ENCODE measurements at places on chromosomes 16 and 17. TPM values are rescaled to one million over a fixed set of nuclear protein-coding genes. Genes with fewer than 3 reads are reported as not detected.

The GPRC5C gene
- total RNA-seq, result 41.6 TPM

The RHOT2 gene
- 188 TPM for total RNA-seq

The IL17C gene
- total RNA-seq, result not detected

The PLA2G10 gene
- not detected for total RNA-seq

The CDC42EP4 gene
- total RNA-seq, result 121 TPM

The CMTM4 gene
- total RNA-seq, result 14.2 TPM

The ARL5C gene
- total RNA-seq, result not detected

The PDPR gene
- 38.4 TPM for total RNA-seq

The FAM83G gene
- 4.5 TPM for total RNA-seq

The LGALS9 gene
- 27.1 TPM for total RNA-seq

- no peak for DNase-seq
These were observed 17.3 kb upstream of the MRPS23 start for GRCh38 chr17:57867126-57867525.

GRCh38 chr17:17824119-17824782, 12.5 kb downstream of the SREBF1 start:
- DNase-seq, result no peak

GRCh38 chr17:60641810-60642220, 35.8 kb upstream of the BCAS3 start:
- DNase-seq, result peak; percentile 75

DNA sequence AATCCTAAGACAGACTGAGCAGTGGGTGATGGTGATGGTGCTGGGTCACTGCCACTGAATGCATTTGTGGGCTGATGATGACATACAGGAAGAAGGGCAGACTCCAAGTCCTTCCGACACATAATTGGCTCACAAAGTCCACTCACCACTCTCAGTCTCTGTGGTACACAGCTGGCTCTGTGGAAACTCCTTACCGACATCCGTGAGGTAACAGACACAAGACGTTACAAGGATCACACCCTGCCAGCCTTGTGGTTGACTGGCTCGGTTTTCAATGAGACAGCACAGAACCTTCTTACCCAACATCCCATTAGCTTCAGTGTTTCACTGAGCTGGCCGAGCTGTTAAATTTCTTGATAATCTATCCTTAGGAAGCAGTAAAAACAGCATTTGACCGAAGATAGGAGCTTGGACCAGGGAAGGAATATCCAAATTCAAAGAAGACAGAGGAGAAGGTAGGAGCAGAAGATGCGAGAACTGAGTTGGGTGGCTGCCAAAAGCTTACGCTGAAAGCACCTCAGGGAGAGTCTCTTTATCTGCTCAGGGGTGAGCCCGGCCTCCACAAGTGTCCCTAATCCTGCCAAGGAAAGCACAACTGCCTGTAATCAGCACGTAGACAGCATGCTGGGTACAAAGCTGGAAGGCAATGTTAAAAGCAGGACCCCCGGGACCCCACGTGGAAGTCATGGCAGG, 5.5 kb upstream of the MXRA7 start:
- peak; percentile 17 for DNase-seq

- DNase-seq, result no peak
These were observed 38.9 kb upstream of the C1QL1 start for GRCh38 chr17:45006927-45007461.

DNA sequence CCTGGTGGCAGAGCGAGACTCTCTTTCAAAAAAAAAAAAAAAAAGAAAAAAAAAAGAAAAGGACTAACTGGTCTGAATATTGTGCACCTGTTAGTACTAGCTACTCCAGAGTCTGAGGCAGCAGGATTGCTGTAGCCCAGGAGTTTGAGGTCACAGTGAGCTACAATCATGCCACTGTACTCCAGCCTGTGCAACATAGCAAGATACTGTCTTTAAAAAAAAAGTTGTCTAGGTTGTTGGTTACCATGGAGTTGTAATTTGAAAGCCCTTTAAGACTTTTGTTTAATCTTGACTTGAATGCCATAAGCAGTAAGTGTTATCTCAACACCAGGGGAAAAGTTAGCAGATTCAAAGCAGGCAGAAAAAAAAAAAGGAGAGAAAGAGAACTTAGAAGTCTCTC, 10.9 kb upstream of the C16orf54 start:
- DNase-seq, result no peak

DNA sequence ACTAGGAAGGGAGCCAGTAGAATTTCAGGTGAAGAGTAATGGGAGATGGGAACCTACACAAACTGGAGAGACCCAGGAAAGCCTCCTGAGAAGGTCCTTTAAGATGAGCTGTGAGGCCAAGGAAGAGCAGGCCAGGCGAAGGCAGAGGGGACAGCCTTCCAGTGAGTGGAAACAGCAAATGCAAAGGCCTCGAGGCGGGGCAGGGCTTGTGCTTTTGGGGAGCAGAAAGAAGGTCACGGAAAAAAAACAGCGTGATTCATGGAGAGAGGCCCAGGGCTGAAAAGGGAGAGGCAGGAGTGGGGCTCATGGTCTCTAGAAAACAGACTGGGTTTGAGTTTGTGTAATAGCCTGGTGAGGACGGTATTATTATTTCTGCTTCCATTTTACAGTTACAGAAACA, 386.5 kb upstream of the ASIC2 start:
- no peak for DNase-seq

DNA sequence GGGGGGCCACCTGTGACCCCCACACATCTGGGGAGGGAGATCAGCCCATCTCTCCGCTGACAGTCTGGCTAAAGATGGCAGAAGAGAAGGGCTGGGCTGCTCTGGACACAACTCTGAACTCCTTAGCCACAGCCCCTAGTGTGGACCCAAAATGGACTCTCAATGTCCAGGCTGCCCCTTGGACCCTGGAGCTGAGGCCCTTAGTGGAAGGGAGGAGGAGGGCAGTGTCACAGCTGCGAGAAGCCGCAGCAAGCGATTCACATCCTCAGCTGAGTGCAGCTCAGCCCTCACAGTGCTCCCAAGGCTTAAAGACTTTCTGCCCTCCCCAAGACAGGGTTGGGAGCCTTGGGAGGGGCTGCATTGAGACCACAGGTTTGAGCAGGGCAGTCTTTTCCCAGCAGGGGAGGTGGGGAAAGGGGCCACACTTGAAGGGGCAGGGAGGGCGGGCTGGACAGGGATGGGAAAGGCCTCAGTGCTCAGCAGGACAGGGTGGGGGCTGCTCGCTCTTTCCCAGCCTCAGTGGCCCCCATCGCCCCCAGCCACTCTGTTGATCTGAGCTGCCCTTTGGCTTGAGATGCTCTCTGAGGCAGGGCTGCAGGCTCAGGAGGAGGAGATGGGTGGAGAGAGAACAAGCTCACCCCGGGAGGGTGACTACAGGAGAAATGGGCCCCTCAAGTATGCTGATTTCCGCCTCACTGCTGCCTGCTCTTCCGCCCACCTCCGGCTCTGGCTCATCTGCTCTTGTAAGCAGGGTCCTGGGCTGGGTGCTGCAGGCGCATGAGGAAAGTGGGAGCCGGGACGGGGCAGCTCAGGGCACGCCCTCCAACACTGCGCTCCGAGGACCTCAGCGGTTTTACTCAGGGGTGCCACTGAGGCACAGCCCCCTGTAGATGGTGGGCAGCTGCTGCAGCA, 50.9 kb upstream of the MTSS2 start:
- DNase-seq, result no peak

DNA sequence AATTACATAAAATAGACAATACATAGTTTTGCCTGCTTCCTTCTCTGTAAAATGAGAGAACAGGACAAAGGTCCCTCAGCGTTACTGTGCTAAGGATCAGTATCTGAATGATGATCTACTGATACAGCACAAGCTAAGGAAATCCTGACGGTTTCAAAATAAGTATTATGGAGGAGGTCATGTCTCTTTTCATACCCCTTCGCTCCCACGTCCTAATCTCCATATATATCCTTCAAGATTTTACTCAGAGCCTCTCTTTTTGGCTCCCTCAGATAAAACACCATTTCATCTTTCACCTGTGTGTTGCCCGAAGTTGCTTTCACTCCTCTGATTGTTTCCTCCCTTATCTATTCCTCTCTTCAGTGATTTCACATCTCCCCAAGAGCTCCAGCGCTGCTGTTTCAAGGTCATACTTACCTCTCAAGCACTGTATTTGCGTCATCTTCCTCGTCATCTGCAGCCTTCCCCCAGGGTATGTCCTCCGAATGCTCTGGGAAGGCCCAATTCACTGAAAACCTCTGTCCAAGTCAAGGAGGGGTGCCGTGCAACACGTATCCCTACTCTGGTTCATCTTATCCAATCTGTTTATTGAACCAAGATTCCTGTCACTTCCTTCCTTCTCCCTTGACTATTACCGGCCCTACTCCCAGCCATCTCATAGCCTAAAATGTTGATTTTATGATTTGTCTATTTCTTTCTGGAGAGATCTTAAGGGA, 1.2 kb upstream of the BLTP2 start:
- DNase-seq, result no peak

- no peak for DNase-seq
These were observed 4.0 kb downstream of the RSPRY1 start for GRCh38 chr16:57190136-57190535.

DNA sequence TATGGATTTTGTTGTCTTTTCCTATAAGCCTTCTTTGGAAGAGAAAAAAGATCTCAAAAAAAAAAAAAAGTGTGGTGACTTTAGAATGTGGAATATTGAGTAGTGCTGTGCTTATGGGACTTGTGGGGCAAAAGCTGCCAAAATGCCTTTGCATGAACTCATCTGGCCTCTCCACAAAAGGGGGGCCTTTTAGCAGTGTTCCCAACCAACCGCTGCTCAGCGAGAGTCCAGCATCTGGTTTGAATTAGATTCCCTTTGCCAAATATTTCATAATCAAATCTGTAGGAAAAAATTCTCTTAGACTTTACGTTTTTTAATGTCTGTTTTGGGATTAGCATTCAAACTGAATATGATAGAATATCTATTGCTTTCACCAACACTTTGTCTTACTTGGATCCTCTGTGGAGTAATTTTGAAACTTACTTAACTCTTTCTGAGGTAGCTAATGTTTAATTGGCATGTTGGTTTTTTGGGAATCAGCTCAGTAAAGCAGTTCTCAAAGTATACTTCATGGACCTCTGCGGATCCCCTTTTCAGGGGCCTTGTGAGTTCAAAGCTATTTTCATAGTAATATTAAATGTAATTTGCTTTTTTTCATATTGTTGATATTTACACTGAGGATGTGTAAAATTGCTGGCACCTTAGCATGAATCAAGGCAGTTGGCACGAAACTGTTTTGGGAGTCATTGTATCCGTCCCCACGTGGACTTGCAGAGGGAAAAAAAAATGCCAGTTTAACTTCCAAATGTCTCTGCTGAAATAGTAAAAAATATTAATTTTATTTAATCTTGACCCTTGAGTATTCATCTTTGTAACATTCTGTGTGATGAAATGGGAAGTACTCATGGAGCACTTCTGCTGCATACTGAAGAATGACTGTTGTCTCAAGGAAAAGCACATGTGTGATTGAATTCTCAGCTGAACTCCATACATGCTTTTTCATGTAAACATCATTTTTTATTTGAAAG, 34.7 kb upstream of the VPS4A start:
- DNase-seq, result peak; percentile 54

- DNase-seq, result no peak
These were observed 8.5 kb upstream of the HOXB9 start for GRCh38 chr17:48634493-48635208.

DNA sequence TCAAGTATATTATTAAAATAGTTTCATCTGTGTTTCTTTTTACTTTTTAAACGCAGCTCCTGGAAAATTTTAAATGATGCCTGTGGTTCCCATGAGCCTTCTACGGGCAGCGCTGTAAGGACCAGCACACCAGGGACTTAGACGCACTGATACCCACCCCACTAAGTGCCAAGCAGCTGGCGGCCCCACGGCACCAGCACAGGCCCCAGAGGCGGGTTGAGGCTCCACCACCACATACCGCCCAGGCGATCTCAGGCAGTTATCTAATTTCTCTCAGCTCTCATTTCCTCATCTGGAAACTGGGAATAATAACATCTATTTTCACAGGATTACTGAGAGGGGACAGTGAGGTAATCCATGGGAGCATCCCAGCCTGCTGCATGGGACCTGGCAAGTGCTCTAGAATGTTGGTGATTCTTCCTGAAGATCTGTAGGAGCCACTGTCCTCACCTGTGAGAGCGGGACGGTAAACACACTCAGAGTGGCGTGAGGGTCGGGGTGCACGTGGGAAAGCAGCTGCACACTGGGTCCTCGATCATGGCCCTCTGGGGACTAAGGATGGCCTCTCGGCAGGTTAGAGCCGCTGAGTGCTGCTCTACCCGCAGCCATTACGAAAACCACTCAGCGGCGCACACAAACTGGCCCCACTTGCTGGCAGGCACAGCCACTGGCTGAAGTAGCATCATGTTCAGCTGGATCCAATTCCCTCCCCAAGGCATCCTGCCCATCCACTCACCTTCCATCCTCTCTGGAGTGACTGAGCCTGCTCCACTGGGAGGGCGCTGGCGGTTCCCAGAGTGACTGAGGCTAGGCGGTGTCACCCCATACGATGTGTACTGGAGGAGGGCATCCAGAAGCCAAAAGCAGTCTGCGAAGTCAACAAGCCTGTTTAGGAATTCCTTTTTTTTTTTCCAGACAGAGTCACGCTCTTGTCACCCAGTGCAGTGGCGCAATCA, 17.6 kb upstream of the SLC38A8 start:
- DNase-seq, result no peak

DNA sequence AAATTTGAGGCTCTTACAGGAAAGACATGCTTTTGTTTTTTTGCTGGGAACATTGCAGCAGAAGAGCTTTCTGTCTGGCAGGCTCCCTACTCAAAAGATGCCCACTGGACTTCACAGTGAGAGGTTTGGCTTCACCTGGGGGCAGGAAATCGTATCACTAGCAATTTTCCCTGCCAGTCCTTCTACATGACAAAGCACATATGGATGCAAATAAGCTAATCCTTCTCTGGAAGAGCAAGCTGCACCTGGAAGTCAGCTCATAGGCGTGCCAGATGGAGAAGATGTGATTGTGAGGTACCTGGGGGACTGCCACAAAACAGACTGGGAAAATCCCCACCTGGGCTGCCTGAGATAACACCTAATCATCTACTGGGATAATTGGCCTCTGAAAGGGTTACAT, 195.0 kb upstream of the CPHXL start:
- DNase-seq, result no peak

GRCh38 chr16:79593074-79593531, 7.4 kb downstream of the MAF start:
- DNase-seq, result no peak

DNA sequence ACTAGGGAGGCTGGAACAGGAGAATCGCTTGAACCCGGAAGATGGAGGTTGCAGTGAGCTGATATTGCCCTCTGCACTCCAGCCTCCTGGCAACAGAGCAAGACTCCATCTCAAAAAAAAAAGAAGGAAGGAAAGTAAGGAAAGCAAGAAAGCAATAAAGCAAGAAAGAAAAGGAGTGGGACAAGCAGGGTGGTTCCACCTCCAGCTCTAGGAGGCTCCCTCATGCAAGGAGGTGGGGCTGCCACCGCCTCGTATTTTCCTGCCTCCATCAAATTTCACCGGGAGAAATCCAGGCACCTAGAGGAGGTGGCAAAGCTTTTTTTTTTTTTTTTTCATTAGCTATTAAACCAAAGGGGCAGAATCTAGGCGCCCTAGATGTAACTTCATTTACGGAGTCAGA, 1.0 kb downstream of the CYB561 start:
- DNase-seq, result no peak

GRCh38 chr17:30375661-30376060, 3.1 kb upstream of the CPD start:
- no peak for DNase-seq

- DNase-seq, result no peak
These were observed 197.3 kb upstream of the WSCD1 start for GRCh38 chr17:5872831-5873230.

All from tibial nerve (tissue), 4 donors.